Stimulated activated CD8-positive, alpha-beta memory T cell treated with anti-CD3 and anti-CD28 coated beads, Interleukin-15, amount 100 ng/mL, for 48 hours (primary cell): ENCODE measurements at places on chromosomes 1 and 21.

DNA sequence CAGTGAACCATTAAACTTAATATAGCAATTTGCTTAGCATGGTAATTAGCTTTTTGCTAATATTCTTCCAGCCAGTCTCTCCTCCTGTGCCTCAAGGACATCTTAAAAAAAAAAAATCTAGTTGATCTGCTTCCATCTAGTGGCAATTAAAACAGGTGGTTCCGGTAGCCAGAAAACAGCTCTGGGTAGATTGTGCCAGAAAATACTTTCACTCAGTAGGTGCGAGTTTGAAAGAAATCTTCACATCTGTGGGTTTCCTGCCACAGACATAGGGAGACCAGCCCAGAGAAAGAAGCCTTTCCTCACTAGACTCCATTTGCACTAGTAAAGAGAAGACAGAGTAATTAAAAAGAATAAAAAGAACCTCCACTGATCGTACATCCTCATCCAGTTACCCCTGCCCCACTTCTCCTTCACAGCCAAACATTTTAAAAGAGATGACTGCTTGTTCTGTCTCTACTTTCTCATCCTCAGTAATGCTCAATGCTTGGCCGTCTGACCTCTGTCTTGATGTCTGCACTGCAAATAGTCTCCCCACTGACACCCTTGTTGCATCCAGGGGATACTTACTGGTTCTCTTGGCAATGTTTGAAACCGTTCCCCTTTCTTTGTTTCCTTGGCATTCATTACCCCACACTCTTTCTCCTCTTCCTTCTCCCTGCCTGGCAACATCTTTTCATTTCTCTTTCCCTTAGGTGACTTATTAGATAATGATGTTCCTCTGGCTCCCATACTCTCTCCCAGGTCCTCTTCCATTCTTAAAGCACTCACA, 16.9 kb downstream of the SELL start:
- no peak for DNase-seq

GRCh38 chr1:158059984-158060383, 66.5 kb downstream of the KIRREL1 start:
- DNase-seq, result no peak

- DNase-seq, result no peak
Observed at GRCh38 chr1:54010415-54011117, 7.4 kb downstream of the LDLRAD1 start.

- no peak for DNase-seq
Observed at GRCh38 chr1:226641671-226642231, 93.2 kb downstream of the STUM start.

GRCh38 chr1:208187499-208188041, 56.6 kb downstream of the PLXNA2 start:
- DNase-seq, result no peak

DNA sequence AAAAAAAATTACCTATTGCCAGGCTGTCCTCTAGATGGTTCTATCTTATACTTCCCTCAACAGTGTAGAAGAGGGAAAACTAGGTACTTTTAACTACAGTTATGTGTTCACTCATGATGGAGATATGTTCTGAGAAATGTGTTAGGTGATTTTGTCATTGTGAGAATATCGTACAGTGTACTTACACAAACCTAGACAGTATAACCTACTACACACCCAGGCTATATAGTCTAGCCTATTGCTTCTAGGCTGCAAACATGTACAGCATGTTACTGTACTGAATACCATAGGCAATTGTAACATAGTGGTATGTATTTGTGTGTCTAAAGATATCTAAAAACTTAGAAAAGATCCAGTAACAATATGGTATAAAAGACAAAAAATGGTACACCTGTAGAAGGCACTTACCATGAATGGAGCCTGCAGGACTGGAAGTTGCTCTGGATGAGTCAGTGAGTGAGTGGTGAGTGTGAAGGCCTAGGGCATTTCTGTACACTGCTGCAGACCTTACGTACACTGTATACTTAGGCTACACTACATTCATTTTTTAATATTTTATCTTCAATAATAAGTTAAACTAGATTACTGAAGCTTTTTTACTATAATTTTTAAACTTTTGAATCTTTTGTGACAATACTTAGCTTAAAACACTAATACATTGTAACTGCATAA, 13.2 kb downstream of the MGST3 start:
- no peak for DNase-seq

DNA sequence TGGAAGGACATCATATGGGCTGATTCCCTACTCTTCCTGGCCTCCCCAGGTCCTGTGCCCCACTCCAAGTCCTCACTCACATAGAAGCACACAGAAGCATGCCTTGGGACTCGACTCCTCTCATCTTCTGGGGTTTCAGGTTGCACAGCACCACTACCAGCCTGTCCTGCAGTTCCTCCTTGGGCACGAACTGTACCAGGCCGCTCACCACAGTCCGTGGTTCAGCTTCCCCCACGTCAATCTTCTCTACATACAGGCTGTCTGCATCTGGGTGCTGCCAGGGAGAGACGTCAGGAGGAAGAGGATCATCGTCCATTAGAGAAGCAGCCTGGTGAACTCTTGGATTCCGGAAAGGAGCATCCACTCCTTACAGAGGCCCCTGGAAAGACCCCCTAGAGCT, 37.2 kb downstream of the YARS1 start:
- DNase-seq, result no peak

- DNase-seq, result no peak
Observed at GRCh38 chr1:232697187-232697822, 67.4 kb upstream of the SIPA1L2 start.

GRCh38 chr21:18157406-18157805, 87.2 kb upstream of the CHODL start:
- DNase-seq, result no peak

DNA sequence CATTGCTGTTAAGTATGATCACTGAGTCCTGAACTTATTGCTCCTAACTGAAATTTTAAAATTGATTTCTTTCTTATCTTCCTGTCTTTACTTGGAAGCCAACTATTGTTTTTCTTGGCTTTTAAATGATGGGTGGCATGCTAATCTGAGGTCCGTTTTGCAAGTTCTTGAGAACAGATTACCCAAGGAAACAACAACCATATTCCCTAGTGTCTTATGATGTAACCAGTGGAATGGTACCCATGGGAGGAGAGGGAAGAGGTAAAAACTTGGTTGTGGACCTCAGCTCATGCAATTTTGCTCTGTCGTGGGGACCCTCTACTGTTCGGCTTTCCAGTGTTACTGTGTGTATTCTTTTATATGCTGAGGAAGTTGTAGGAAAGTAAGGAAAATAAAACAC, 454.8 kb upstream of the ADAMTS5 start:
- no peak for DNase-seq

- DNase-seq, result peak; percentile 7
Observed at GRCh38 chr1:37691497-37692077, 729 bp upstream of the CDCA8 start.

GRCh38 chr21:35922618-35923017, 137.7 kb downstream of the SETD4 start:
- no peak for DNase-seq

DNA sequence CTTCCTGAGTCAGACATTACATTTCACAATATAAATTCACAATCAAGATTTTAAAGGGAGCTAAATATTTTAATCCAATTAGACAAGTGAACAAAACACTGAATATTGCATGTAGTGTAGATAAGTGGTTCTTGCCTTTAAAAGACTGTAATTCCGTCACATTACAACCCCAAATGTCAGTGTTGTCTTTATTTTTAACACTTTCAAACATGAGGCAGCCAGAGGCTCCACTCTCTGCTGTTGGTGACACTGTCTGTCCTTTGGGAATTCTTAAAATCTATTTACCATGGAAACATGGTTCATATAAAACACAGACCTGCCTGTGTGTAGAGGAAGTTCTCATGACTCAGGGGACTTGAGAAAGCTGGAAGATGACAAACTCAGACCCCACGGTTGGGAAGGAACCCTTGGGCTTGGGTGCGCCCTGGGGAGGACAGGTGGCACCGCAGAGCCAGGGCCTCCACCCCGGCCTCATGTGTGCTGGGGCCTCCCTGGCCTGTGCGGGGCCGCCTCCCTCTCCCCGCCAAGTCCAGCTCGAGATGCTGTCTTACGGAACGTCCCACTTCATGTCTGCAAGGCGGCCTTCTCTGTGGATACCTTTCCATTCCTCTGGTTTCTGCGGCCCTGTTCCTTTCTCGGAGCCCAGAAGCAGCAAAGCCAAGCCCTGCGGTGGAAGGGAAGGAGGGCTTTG, 239.0 kb downstream of the SDCCAG8 start:
- no peak for DNase-seq

DNA sequence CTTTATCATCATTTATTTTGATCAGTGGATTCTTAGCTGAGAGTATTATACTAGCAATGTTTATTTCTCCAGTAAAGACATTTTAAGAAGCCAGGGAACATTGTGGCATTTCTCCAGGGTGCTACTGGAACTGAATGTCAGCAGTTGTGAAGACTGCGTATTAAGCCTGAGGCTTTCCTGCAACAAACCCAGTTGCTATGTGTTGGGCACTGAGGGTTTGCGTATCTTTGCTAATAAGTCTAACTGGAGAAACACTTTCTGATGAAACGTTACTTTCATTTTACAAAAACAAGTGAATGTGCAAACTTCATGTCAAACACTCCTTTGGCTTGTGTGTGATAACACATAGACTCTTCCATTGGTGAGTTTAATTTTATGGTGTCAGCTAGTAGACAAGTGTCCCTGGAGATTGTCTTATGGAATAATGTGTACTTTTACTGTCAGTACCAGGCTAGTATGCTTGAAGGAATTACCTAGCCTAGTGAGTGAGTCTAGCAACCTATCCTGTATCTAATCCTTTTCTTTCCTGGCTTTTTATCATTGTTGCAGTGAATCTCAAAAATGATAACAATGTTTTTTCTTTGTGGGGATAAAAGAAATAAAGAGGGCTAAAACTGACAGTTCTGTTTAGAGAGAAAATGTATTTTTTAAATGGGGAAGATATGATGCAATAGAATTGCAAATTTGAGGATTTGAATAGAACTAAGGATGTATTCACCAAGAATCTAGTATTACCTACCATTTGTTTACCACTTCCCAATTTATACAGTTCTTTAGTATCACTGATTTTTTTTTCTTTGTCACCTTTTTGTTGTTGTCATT, 70.1 kb downstream of the MTR start:
- DNase-seq, result no peak

DNA sequence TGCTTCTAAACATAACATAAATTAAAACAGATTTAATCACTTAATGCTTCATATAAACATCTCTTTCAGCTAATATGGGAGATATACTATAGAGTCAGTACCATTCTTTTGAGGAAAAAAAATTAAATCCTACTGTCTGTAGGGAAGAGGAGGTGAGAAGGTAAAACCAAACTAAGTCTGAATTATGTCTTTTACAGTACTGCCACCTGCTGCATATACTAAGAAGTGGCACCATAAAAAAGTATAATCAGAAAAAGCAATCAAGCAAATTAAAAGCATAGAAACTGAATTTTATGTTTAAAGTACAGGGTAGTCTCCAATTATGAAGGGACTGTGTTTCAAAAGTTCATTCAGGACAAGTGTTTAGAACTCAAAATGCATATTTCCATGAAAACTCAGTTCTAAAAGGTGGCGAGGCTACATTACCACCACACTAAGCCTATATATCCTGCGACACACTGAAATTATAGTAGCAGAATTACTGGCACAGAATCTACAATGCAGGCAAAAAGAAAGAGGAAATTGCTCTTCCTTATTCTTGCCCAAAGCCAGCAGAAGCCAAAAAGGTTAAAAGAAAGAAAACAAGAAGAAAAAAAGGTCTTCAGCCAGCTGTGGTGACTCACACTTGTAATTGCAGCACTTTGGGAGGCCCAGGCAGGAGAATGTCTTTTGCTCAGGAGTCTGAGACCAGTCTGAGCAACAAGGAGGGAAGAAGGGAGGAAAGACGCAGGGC, 9.0 kb downstream of the NSL1 start:
- DNase-seq, result no peak

GRCh38 chr1:242890192-242890741, 364.8 kb downstream of the CEP170 start:
- no peak for DNase-seq

GRCh38 chr1:27994060-27994459, 34.3 kb downstream of the XKR8 start:
- DNase-seq, result no peak

DNA sequence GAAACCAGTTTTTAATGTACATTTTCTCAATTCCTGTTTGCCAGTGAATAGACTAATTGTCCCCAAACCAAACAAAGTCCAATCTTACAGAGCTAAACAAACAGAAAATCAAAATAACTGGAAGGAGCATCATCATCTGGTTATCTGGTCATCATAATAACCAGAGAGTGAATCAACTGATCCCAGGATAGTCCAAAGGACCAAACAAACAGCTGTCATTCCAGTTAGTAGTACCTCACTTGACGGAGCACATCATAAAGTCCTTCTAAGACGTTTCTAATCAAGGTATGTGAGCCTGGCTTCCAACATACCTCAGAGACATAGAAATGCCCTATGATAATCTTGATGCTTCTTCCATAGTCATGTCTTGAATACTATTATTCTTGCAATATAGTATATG, 240.5 kb downstream of the LTN1 start:
- no peak for DNase-seq

DNA sequence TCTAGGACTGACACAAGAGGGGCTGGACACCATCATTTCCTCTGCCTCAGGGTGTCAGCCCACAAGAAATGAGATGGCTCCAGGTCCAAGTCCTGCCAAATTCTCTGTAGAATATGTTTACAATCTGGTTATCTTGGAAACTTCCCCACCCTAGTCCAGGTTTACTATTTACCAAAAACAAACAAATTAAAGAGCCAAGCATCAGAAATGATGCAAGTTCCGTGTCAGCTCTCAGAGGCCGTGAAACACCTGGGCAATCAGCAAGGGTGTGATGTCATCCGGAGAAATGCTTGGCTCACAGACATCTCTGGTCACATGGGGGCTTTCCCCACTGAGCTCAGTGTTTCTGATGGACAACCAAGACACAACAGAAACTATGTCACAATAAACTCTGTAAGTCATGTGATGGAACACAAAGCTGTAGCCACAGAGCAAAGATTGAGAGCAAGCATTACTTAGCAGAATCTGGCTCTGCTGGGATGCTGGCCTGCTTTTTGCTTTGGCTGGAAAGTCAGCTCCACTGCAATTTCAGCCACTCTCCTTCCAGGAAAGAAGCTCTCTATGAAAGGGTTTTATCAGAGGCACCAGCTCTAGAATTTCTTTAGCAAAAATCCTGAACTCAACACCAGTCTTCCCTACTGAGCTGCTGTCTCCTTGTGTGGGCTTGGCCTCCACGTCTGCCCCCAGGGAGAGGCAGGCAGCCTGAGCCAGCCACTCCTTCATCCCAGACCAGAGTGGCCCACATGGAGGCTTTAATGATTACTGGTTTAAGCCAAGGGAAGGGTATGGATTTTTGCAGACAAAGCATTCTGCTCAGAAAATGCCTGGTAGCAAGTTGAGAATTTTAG, 55.9 kb downstream of the NENF start:
- DNase-seq, result peak; percentile 19

GRCh38 chr1:225923381-225923691, 714 bp downstream of the PYCR2 start:
- no peak for DNase-seq

GRCh38 chr1:219883400-219884332, 44.7 kb downstream of the SLC30A10 start:
- DNase-seq, result no peak
